ENCODE measurements at places on chromosomes 7 and 10. TPM values are rescaled to one million over a fixed set of nuclear protein-coding genes. Genes with fewer than 3 reads are reported as not detected.

The NXPH1 gene
- total RNA-seq, result 2.0 TPM

The STRIP2 gene
- 4.1 TPM for total RNA-seq

The CPA2 gene
- not detected for total RNA-seq

The MBL2 gene
- not detected for total RNA-seq

The GJC3 gene
- total RNA-seq, result not detected

The NUTM2D gene
- total RNA-seq, result 1.5 TPM
